ENCODE measurements at places on chromosomes 6 and 20. TPM values are rescaled to one million over a fixed set of nuclear protein-coding genes. Genes with fewer than 3 reads are reported as not detected.

The B3GAT2 gene
- not detected for total RNA-seq

The RALGAPB gene
- 43.5 TPM for total RNA-seq

The FLRT3 gene
- 98.6 TPM for total RNA-seq

The RAB32 gene
- 21.3 TPM for total RNA-seq

The CCM2L gene
- total RNA-seq, result 0.16 TPM

The CLDN20 gene
- total RNA-seq, result not detected

The SPATS1 gene
- total RNA-seq, result not detected

The FHL5 gene
- 4.5 TPM for total RNA-seq

The TCF15 gene
- 0.90 TPM for total RNA-seq

The FNDC11 gene
- 0.86 TPM for total RNA-seq

The GLP1R gene
- not detected for total RNA-seq

The METTL24 gene
- total RNA-seq, result 28.1 TPM

The HMGCLL1 gene
- total RNA-seq, result 2.4 TPM

The GHRH gene
- not detected for total RNA-seq

The TRIM15 gene
- not detected for total RNA-seq

The ABHD12 gene
- total RNA-seq, result 47.1 TPM

The BTNL2 gene
- total RNA-seq, result not detected

The SLC26A8 gene
- total RNA-seq, result 0.27 TPM

The CST2 gene
- total RNA-seq, result 1.2 TPM

The SRMS gene
- total RNA-seq, result not detected
